ENCODE measurements at places on chromosomes 3 and 15. TPM values are rescaled to one million over a fixed set of nuclear protein-coding genes. Genes with fewer than 3 reads are reported as not detected.

DNA sequence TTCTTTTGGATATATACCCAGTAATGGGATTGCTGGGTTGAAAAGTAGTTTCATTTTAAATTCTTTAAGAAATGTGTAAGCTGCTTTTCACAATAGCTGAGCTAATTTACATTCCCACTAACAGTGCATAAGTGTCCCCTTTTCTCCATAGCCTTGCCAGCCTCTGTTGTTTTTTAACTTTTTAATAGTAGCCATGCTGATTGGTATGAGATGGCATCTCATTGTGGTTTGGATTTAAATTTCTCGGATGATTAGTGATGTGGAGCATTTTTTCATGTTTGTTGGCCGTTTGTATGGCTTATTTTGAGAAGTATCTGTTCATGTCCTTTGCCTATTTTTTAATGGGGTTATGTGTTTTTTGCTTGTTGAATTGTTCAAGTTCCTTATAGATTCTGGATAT is 444.3 kb upstream of the ATP11B start:
- DNase-seq: no peak

DNA sequence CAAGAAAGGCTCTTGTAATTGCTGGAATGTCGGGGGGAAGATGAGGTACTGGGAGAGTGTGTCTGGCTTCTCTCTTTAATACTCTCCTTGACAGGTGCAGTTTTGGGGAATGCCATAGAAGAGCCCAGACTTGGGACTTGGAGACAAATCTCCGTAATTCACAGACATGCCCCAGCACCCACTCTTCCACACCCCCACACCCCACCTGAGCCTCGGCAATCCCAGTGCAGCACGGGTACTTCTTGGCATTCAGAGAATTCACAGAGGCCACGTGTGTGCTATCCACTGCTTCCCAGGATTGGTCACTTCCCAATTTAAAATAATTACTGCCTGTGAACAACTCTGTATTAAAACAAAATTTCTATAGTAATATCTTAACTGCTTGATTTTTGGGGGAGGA is 43.9 kb downstream of the TRIM71 start:
- DNase-seq: no peak

DNA sequence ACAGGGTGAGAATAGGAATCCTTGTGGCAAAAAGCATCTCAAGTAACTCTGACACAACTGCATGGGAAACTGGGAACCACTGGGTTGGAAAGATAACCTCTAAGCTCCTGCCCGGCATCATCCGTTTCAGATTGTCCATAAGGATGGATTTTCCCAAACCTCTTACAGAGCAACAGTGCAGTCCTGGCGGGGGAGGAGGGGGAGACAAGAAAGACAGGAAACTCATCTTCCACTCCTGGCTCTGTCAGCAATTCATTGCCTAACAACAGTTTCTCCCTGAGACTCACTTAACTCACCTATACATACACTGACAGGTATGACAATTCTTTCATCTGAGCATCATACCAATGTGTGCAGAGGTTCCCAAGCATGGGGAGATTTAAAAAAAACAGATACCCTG is 279.0 kb downstream of the RPLP1 start:
- DNase-seq: no peak

GRCh38 chr3:13007251-13007941 is 65.8 kb downstream of the IQSEC1 start:
- no peak for DNase-seq

DNA sequence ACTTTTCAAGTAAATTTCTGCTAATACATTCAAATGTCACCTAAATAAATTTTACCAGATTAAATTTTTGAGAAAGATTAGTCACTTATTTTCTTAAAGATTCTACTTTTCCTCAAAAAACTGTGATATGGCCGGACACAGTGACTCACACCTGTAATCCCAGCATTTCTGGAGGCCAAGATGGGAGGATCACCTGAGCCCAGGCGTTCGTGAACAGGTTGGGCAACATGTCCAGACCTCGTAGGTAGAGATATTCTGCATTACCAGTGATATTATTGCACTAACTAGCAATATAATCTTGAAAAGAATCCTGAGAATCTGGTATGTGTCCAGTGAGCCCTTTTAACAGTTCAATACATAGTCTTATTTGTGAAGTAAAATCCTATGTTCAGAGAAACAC is 61.7 kb downstream of the CBLB start:
- DNase-seq: no peak

GRCh38 chr3:42463093-42463492 is 39.4 kb upstream of the VIPR1 start:
- no peak for DNase-seq

GRCh38 chr15:65793818-65794104 is 1.7 kb upstream of the DENND4A start:
- no peak for DNase-seq

DNA sequence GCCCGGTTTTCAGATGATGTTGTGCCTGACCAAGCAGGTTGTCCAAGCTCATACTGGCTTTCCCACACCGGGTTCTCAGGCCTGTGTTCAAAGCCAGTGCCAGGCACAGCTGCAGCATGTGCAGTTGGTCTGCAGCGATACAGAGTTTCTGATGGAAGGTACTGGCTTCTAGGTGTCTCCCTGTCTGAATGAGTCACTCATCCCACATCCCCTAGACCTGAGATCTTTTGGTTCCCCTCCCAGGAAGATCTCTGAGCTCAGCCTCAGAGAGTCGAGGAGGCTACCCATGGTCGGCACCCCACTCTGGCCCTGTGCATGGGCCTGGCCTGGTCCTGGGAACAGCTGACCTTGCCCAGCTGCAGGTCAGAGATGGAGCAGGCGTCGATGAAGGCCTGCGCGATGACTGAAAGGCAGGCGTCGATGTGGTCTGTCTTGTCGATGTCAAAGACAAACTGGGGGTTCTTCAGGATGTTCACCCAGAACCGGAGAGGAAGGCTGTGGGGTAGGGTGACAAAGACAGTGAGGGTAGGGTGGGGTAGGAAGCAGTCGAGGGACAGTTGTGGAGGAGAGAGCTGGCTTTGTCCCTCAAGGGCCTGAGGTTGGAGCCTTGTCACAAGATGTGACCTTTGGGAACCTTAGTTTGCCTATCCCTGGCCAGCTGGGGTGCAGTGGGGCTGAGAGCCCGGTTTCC is 15.3 kb downstream of the H1-8 start:
- no peak for DNase-seq

DNA sequence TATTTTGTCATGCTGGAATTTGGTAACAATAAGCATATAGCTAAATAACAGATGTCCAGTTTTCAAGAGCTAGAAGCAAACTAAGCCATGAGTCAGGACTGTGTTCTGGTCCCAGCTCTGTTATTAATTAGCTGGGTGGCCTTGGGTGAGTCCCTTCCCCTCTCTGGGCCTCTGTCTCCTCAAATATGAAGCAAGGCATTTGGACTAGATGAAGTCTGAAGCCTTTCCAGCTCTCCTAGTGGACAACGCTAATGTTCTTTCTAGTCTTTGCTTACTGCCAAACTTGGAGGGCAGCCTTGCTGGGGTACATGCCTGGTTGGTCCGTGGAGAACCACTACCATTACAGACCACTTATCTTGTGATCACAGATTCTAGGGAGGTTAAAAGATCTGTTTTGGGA is 127.6 kb downstream of the DUT start:
- DNase-seq: no peak

DNA sequence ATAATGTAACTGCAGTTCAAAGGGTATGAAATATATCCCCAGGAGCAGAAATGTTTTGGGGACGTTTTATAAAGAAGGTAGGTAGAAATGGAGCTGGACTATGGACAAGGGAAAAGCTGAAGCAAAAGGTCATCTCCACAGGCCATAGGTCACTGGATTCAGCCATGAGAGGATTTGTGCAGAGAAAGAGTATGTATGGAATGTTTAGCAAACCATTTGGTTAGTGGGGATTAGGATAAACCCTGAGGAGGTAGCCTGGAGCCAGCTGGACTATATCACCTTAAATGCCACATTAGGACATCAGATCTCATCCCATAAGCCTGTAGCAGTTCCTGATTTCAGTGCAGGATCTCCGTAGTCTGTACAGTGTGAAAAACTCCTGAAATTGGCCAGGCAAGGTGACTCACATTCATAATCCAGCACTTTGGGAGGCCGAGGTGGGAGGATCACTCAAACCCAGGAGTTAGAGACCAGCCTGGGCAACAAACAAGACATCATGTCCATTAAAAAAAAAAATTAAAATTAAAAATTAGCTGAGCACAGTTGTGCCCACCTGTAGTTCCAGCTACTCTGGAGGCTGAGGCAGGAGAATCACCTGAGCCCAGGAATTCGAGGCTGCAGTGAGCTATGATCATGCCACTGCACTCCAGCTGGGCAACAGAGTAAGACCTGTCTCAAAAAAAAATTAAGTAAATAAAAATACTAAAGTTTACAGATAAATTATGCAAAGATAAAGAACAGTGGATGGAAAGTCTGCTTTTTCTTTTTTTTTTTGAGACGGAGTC is 4.7 kb downstream of the IP6K1 start:
- no peak for DNase-seq

DNA sequence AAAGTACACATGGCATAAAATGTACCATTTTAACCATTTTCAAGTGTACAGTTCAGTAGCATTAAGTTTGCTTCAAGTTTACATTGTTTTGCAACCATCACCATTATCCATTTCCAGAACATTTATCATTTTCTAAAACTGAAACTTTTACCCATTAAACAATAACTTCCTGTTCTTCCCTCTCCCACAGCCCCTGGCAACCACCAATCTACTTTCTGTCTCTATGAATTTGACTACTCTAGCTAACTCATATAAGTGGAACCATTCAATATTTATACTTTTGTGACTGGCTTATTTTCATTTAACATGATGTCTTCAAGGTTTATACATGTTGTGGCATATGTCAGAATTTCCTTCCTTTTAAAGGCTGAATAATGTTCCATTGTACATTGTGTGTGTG is 19.9 kb downstream of the TMEM62 start:
- DNase-seq: no peak

- no peak for DNase-seq
Observed at GRCh38 chr3:149442043-149442442, 32.5 kb upstream of the TM4SF4 start.

DNA sequence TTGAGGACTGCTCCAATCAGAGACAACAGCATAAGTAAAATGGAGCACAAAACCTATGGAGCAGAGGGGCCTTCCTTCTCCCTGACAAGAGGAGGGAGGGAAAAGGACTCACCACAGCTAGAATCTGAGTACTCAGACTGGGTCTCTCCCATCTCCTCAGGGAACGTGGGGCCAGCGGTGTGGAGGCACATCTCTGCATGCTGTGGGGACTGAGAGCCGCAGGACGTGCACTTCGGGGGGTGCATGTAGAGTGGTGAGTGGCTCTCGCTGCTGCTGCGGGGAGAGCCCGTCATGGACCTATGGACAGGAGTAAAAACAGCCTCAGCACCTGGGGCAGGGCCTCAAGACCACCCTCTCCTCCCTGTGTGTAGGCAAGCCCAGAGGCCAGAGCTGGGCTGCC is 17.0 kb downstream of the BCL6 start:
- no peak for DNase-seq

- DNase-seq: no peak
Observed at GRCh38 chr3:64380546-64380945, 155.3 kb upstream of the PRICKLE2 start.

DNA sequence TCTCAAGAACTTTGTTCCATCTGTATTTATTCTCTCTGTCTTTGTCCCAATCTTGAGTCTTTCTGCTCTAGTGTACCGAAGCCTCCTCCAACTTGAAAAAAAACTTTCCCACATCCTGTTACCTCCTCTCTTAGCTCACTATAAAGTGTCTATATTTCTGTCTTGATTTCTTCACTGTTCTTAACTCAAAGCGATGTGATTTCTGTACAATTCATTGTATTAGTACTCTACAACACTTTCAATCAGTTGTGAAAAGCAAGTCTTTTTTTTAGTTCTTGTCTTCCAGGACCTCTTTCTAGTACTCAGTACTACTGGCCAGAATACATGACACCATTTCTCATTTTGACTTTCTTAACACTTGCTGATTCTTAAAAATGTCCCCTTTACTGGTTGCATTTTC is 353.5 kb upstream of the SATB1 start:
- no peak for DNase-seq

DNA sequence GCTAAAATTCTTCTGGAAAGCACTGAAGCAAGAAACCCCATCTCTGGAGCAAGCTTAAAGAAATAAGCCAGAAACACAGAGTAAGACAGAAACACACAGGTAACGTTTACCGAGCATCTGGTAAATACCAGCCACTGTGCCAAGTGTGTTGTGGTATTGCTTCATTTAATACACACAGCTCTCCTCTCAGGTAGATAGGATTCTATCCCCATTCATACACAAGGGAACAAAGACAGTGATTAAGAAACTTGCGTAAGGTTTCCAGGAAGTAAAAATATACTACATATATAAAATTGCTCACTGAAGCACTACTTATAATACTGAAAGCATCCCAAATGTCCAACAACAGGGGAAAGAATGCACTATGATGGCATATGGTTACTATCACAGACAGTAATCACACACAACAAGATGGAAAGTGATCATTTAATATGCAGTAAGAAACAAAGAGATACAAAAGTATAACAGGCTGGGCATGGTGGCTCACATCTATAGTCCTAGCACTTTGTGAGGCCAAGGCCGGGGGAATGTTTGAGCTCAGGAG is 27.5 kb downstream of the TAMM41 start:
- no peak for DNase-seq

DNA sequence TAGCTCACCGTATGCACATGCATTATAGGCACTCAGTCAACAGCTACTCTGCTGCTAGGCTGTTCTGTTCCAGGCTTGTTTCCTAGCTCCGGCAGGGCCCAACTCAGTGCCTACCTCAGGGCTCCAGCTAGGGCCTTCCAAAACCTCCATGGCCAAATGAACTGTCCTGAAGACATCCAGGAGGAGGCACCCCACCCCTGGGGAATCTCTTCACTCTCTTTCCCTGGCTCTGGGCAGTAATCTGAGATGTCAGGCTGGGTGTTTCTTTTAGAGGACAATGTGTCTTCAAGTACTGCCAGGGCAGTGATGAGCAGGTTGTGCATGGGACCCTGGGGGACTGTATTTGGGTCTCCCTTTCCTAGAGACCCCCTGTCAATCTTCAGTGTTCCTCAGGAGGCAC is 38.3 kb upstream of the TPM1 start:
- no peak for DNase-seq

- no peak for DNase-seq
Observed at GRCh38 chr3:174270841-174271240, 588.3 kb upstream of the NAALADL2 start.

The UMPS gene
- 72.7 TPM for total RNA-seq

The MEGF11 gene
- not detected for total RNA-seq

The ZNF654 gene
- total RNA-seq: 8.0 TPM

The CRABP1 gene
- total RNA-seq: not detected

The CKMT1B gene
- total RNA-seq: not detected

The CHRNA5 gene
- 5.2 TPM for total RNA-seq

The CADM2 gene
- total RNA-seq: not detected

The UBR1 gene
- total RNA-seq: 23.5 TPM

The BFSP2 gene
- total RNA-seq: not detected

The CGNL1 gene
- total RNA-seq: 0.05 TPM
